ENCODE measurements at places on chromosomes 4 and X. TPM values are rescaled to one million over a fixed set of nuclear protein-coding genes. Genes with fewer than 3 reads are reported as not detected.

Gene CYTL1
- polyA plus RNA-seq = not detected

Gene VEGFC
- 0.40 TPM for polyA plus RNA-seq

Gene ZNF41
- 9.1 TPM for polyA plus RNA-seq

Gene ITGB1BP2
- 5.4 TPM for polyA plus RNA-seq

Gene MAGEA9B
- polyA plus RNA-seq = not detected

Gene BEND2
- not detected for polyA plus RNA-seq

Gene TRAM1L1
- polyA plus RNA-seq = 18.2 TPM

Gene MRFAP1
- 322 TPM for polyA plus RNA-seq

Gene CLCN4
- 21.7 TPM for polyA plus RNA-seq

Gene ZFP92
- polyA plus RNA-seq = not detected

Gene OTUD4
- polyA plus RNA-seq = 13.5 TPM

Gene GPR82
- polyA plus RNA-seq = not detected

Gene PCSK1N
- polyA plus RNA-seq = 243 TPM

Gene CACNA1F
- not detected for polyA plus RNA-seq

Gene CXCL11
- 0.33 TPM for polyA plus RNA-seq

Gene SPANXA2
- polyA plus RNA-seq = not detected

Gene PPP1R3F
- polyA plus RNA-seq = 21.0 TPM

Gene GAGE13
- not detected for polyA plus RNA-seq

Gene GCNA
- polyA plus RNA-seq = 11.0 TPM

Gene SPIN2A
- polyA plus RNA-seq = 2.5 TPM

Gene NIPAL1
- 0.52 TPM for polyA plus RNA-seq

Gene GPC4
- 1.5 TPM for polyA plus RNA-seq

Gene CC2D2A
- polyA plus RNA-seq = 10.7 TPM

Gene F9
- not detected for polyA plus RNA-seq

Gene PCDH19
- 8.4 TPM for polyA plus RNA-seq

Gene TMPRSS11D
- polyA plus RNA-seq = not detected

Data from neural cell (in vitro differentiated cells).